ENCODE measurements at places on chromosomes 3 and 15. TPM values are rescaled to one million over a fixed set of nuclear protein-coding genes. Genes with fewer than 3 reads are reported as not detected.

GRCh38 chr3:54192026-54192425 lies 69.7 kb downstream of the CACNA2D3 start:
- no peak for DNase-seq

- no peak for DNase-seq
Measured at GRCh38 chr3:188123170-188123905, 30.6 kb upstream of the LPP start.

DNA sequence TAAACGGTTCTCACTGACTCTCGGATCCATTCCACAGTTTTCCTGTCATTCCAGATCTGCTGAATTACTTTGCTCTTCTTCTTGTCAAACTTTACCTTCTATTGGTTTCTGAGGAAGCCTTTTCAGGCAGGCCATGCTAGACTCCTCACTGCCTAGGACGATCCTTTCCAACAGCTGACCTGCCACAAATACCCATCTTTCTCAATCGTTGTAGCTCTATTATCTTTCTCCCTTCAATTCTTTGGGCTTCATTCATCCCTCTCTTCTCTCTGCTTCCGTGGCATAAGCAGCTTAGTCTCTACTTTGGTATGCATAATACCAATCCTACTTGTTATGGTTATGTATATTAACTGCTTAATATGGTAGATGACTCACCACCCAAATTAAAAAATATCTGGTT lies 421.8 kb downstream of the NLGN1 start:
- DNase-seq, result no peak

- DNase-seq, result no peak
Measured at GRCh38 chr3:85474241-85474640, 515.5 kb downstream of the CADM2 start.

GRCh38 chr3:195312714-195313113 lies 41.8 kb upstream of the XXYLT1 start:
- no peak for DNase-seq

GRCh38 chr15:69510556-69510955 lies 57.9 kb downstream of the RPLP1 start:
- no peak for DNase-seq

PPP4R2 gene
- 85.6 TPM for polyA plus RNA-seq

IL17RE gene
- 102 TPM for polyA plus RNA-seq

SNX33 gene
- polyA plus RNA-seq, result 19.2 TPM

All from right lung (tissue), 10 donors.